ENCODE measurements at places on chromosomes 12 and 14.

DNA sequence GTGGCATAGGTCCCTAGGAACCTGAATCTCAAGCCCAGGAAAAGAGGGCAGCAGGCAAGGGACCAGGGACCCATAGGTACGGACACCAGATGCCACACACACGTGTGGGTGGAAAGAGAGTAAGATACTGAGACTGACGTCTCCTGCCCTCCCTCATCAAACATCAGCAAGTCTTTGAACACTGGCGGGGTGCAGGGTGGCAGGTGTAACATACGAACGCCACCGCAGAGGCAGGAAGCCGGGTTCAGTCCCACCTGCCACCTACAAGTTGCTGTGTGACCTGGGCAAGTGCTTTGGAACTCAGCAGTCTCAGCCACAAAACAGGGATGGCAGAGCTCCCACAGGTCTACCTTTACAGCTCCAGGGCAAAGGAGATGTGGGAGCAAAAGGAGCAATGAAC, 11.1 kb downstream of the ACTN1 start:
- peaks cover 16% of the 10 kb centered on the region for H3K36me3 ChIP-seq
- no peak for DNase-seq
- peak overlapping the region; percentile 100 for H3K27ac ChIP-seq
- H3K4me1 ChIP-seq, result peaks cover 100% of the 10 kb centered on the region

DNA sequence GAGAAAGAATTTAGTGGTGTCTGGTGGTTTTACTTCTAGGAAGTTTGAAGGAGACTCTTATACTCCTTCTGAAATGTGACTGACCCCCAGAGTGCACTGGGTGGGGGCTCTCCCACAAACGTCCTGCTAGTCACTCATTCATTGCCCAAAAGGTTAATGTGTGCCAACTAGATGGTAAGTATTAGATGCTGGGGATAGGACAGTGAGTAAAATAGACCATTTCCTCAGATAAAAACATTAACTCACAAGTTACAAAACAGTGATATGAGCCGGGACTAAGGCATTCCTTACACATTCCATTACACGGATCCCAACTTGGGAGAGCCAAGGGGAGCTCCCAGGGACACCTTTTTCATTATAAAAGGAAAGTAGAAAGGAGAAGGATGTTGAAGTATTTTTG, 185.1 kb downstream of the ATXN7L3B start:
- H3K36me3 ChIP-seq, result no peaks in the 10 kb centered on the region
- H3K4me1 ChIP-seq, result no peaks in the 10 kb centered on the region
- H3K27me3 ChIP-seq, result no peaks in the 10 kb centered on the region

GRCh38 chr14:99395909-99396530, 84.6 kb downstream of the SETD3 start:
- H3K4me1 ChIP-seq, result no peaks in the 10 kb centered on the region
- no peak overlapping the region for H3K4me3 ChIP-seq
- H3K27me3 ChIP-seq, result no peaks in the 10 kb centered on the region
- H3K27ac ChIP-seq, result no peak overlapping the region
- no peak for DNase-seq

- no peaks in the 10 kb centered on the region for H3K27me3 ChIP-seq
- H3K27ac ChIP-seq, result no peak overlapping the region
- DNase-seq, result no peak
- no peak overlapping the region for H3K4me3 ChIP-seq
- peaks cover 17% of the 10 kb centered on the region for H3K4me1 ChIP-seq
Measured at GRCh38 chr12:3490895-3491144, 183 bp upstream of the PRMT8 start.

- peaks cover 18% of the 10 kb centered on the region for H3K36me3 ChIP-seq
- H3K4me1 ChIP-seq, result peaks cover 13% of the 10 kb centered on the region
- H3K27ac ChIP-seq, result peak overlapping the region; percentile 57
- peak overlapping the region; percentile 57 for H3K4me3 ChIP-seq
- no peaks in the 10 kb centered on the region for H3K27me3 ChIP-seq
Measured at GRCh38 chr12:52009081-52009751, 2.5 kb downstream of the TAMALIN start.

DNA sequence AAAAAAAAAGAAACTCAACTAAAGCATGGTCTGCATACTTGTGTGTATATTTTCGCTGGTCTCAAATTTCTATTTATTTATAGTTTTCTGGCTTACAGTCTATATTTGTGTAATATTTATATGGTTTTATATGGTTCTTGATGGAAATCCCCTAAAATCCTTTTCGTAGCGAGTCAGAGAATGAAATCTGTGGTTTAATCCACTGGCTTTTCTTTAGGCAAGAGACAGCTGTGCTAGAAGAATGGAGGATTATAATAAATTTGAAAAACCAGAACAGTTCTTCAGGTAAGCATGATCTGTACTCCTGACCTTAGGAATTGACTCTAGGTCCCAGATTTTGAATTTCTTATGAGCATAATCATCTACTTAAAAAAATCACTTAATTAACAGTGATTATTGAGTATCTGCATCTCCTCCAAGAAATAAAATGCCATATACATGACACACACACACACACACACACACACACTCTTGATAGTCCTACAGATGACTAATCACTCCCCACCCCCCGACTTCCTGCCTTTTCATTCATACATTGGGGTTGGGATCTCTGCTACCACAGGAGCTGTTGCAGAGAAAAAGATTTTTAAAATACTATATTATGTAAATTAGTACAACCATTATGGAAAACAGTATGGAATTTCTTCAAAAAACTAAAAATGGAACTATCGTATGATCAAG, 113.4 kb downstream of the CRADD start:
- DNase-seq, result no peak
- H3K4me1 ChIP-seq, result peaks cover 4% of the 10 kb centered on the region
- no peaks in the 10 kb centered on the region for H3K27me3 ChIP-seq
- no peaks in the 10 kb centered on the region for H3K36me3 ChIP-seq

DNA sequence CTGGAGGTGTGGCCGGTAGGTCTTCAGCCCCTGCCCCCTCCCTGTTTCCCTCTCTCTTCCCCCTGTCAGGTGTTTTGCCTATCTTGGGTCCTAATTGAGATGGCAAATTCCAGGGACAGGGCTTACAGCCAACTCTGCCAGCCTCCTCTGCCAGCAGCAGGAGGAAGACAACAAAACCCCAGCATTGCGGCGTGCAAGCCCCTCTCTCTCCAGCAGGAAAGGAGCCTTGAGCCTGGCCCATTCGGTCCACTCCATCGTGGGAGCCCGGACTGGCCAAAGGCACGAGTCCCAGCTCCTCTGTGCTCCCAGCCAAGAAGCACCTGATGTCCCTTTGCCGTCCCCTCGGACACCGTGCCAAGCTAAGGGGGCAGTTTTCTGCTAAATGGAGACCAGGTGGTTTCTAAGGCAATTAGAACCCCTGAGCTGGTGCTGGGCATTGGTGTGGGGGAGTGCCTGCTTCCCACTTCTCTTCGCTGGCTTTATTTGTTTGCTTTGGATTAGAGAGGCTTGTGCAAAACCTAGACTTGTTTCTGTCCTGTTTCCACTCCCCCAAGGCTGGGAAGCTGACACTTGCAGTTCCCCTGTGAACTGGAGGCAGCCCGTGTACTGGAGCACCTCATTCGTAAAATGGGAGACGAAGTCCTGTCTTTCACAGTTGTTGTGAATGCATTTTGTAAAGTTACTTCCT, 57.1 kb upstream of the LHX5 start:
- H3K4me1 ChIP-seq, result no peaks in the 10 kb centered on the region
- H3K4me3 ChIP-seq, result no peak overlapping the region

- no peak for DNase-seq
- no peak overlapping the region for H3K27ac ChIP-seq
- no peaks in the 10 kb centered on the region for H3K36me3 ChIP-seq
- H3K4me1 ChIP-seq, result no peaks in the 10 kb centered on the region
Measured at GRCh38 chr12:95949477-95950206, 6.5 kb downstream of the AMDHD1 start.

DNA sequence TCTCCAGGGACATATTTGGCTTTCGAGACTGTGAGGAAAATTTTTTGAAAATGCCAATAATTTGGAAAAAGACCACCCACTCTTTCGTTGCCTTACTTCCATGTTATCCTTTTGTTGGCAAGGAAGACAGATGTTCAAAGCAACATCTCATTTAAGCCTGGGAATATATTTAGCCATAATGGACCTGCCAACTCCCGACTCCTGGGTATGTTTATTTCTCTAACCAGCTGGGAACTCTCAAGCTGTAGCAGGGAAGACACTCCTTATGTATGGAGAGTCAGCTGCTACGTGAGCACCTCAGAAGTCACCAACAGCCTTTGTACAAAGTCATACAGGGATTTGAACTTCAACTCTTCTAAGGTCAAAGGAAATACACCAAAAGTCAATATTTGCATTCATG, 96.5 kb upstream of the DAAM1 start:
- no peaks in the 10 kb centered on the region for H3K27me3 ChIP-seq
- no peak for DNase-seq
- no peaks in the 10 kb centered on the region for H3K36me3 ChIP-seq
- H3K27ac ChIP-seq, result no peak overlapping the region

DNA sequence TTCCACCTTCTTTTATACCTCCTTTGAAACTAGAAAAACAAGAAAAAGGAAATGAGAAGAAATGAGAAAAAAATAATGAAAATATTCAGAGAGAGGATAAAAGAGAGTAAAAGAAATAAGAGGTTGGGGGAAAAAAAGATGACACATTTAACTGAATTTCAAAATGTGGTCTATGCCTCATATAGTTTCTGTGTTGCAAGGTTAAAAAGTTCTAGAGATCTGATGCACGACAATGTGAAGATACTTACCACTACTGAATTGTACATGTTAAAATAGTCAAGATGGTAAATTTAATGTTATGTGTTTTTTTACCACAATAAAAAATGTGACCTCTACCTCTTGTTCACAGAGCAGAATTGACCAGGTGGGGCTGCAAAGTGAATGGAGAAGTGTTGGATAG, 314.8 kb upstream of the OR4E1 start:
- no peaks in the 10 kb centered on the region for H3K27me3 ChIP-seq
- H3K4me1 ChIP-seq, result no peaks in the 10 kb centered on the region
- no peak for DNase-seq
- H3K4me3 ChIP-seq, result no peak overlapping the region

- no peak overlapping the region for H3K27ac ChIP-seq
- H3K36me3 ChIP-seq, result no peaks in the 10 kb centered on the region
- H3K4me1 ChIP-seq, result no peaks in the 10 kb centered on the region
- no peaks in the 10 kb centered on the region for H3K27me3 ChIP-seq
Measured at GRCh38 chr14:42248131-42248530, 641.5 kb downstream of the LRFN5 start.

- DNase-seq, result no peak
- H3K27ac ChIP-seq, result no peak overlapping the region
- H3K27me3 ChIP-seq, result no peaks in the 10 kb centered on the region
- H3K4me3 ChIP-seq, result no peak overlapping the region
- no peaks in the 10 kb centered on the region for H3K36me3 ChIP-seq
Measured at GRCh38 chr14:99671235-99672224, 12.6 kb upstream of the CYP46A1 start.

- no peak overlapping the region for H3K4me3 ChIP-seq
- peaks cover 35% of the 10 kb centered on the region for H3K36me3 ChIP-seq
- no peaks in the 10 kb centered on the region for H3K27me3 ChIP-seq
- no peak overlapping the region for H3K27ac ChIP-seq
Measured at GRCh38 chr12:117187421-117187820, 2.8 kb downstream of the FBXO21 start.

GRCh38 chr14:39419272-39419671, 13.0 kb downstream of the FBXO33 start:
- no peaks in the 10 kb centered on the region for H3K27me3 ChIP-seq
- H3K4me1 ChIP-seq, result no peaks in the 10 kb centered on the region
- no peak overlapping the region for H3K4me3 ChIP-seq

DNA sequence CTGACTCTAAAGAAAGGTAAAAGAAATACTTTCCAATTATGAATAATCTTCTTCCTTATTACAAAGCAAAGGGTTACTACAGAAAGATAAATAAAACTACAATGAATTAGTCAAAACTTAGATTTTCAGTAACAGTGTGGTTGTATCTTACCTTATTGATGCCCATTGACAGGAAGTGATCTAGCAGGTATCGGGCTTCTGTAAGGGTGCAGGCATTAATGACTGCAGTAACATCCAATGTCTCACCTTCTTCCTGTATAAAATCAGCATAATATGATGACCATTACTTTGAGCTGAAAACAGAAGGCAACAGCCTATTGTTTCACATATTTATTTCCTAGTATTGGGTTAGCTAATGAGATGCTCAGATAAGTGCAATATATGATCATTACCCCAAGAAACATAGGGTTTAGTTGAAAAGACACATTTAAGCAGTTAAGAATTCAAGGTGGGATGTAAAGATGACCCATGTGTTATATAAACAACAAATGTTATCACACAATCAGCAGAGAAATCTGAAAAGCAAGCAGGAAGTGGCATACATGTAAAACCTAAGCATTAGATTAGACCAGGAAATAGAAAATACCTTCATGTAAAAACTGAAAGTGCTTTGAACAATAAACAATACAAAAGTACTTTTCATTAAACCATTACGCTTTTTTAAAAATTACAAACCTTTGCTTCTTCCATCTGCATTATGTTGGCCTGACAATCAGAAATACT, 111.2 kb downstream of the KIF21A start:
- DNase-seq, result no peak
- H3K27ac ChIP-seq, result no peak overlapping the region
- peaks cover 12% of the 10 kb centered on the region for H3K36me3 ChIP-seq

DNA sequence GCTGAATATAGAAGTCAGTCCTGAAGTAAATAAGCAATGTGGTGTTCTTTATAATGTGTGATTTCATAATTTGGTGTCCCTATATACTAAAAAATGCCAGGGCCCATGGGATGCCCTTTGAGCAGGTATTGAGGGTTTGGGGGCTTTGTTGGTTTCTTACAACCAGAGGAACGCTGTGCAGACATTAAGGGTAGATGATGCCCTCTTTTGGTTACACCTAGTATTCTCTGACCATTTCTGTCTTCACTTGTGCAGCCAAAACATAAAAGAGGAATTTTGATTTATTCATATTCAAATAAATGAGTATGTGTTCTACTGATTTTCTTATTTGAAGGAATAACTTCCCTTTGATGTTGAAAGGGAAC, 3.0 kb downstream of the LGR5 start:
- H3K4me1 ChIP-seq, result peaks cover 30% of the 10 kb centered on the region
- no peak for DNase-seq
- peaks cover 6% of the 10 kb centered on the region for H3K27me3 ChIP-seq
- H3K36me3 ChIP-seq, result no peaks in the 10 kb centered on the region
- H3K27ac ChIP-seq, result no peak overlapping the region
- no peak overlapping the region for H3K4me3 ChIP-seq

DNA sequence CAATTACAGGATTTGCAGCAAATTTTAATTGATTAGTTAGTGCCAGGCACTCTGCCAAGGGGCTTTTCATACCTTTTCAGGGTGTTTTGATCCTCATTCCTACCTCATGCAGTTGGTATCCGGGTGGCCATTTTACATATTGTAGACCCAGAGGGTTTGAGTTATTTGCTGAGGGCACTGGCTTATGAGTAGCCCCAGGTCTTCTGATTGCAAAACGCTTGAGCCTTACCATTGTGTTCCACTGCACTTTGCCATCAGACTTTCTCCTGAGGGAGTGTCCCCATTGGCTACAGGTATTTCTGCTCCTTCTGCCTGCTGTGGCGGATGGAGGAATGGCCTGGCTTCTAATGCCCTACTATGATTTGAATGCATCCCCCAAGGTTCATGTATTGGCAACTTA, 257.8 kb upstream of the CRY1 start:
- H3K36me3 ChIP-seq, result no peaks in the 10 kb centered on the region
- H3K4me3 ChIP-seq, result no peak overlapping the region
- H3K27ac ChIP-seq, result no peak overlapping the region

Data from tibial artery (tissue), 4 donors.